ENCODE measurements at places on chromosomes 3 and 15.

GRCh38 chr3:48367201-48367600, 4.8 kb upstream of the FBXW12 start:
- no peak for DNase-seq

DNA sequence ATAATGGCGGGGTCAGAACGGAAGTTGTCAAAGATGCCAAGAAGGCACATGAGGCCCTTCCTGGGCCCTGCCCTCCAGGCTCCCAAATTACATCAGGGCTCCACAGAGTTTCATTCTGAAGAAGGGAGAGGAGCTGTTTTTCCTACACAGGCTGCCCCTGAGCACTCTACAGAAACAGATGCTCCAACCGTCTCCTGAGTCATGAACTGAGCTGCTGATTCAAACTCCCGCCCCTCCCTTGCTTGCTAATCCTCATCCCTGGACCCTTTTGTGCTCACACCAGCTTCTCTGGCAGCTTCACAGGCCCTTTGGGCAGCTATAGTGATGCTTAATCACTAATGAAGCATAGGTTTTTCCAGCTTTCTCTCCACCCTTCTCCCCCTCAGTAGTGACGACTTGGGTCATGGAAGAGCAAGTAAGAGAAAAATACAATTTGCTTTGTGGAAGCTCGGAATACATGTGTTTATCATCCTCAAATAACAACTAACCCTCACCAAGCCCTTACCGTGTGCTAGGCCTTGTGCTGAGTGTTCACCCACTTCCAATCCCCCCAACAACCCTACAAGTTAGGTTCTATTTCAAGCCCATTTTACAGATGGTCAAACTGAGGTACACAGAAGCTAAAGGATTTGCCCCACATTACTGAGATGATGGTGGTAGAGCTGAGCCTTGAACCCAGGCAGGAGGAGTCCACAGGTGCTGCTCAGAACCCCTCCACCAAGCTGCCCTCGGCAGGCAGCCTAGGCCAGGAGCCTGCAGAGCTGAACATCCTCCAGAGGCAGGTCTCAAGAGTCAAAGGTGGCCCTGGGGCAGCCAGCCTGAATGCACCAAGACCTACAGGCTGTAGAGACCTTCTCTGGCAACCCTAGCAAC, 21.9 kb downstream of the MEGF11 start:
- DNase-seq, result no peak

DNA sequence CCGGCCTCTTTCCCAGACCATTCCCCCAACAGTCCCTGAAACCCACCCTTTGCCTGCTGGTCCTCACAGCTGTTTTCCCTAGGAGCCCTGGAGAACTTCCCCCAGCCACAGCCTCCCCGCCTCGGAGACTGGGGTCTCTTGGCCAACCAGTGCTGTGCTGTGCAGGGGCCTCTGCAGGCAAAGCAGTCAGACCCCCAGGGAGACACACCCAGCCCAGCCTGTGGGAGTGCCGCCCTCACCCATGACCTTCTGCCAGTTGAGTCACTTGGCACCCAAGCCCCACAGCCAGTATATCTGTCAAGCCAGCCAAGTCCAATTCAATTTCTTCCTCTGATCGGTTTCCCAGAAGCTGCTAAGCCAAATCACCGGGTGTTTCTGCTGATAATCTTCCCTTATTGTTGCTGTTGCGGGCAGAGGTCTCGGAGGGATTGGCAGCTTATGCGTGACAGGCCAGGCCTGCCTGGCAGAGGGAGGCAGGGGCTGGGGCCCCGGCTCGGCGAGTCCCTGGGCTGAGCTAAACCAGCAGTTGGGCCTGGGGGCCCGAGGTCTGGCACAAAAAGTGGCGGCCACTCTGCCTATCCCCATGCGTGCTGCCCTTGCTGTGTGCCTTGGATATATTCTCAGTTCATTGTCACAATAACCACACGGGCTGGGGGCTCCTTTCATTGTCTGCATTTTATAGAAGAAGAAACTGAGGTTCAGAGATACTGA, 65.6 kb upstream of the SLC6A1 start:
- no peak for DNase-seq

DNA sequence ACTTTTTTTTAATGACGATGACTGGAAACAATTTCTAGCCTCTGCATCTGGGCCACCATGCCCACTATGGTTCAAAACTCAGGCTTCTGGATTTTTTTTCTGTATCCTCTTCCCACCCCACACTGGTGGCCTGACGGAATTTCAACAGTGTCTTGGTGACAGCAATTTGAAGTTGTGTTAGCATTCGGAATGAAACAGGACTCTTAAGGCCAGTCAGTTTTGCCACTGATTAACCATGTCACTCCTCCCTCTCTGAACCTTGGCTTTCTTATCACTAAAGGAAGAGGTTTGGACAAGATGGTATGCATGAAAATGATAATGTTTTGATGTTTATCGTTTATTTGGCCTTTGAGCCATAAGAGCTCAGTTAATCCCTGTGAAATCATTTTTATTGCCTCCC, 41.6 kb upstream of the BDH1 start:
- DNase-seq, result no peak

DNA sequence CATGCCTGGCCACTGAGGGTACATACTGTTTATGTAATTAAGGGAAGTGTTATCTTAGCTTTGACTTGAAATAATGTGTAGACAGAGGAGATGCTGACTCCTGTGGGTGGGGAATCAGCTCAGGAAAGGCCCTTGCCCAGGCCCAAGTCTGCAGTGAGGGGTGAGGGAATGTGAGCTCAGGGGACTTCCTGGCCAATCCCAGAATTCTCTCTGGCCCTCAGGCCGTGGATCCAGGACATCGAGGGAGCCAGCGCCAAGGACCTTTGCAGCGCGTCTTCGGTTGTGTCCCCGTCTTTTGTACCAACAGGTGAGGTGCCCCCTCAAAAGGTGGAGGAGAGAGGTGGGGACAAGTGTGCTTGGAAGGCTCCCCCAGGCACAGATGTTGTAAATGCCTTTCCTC, 6.4 kb downstream of the CIB1 start:
- DNase-seq, result no peak

- no peak for DNase-seq
These were observed 33.9 kb downstream of the MYO5C start for GRCh38 chr15:52261498-52262242.

DNA sequence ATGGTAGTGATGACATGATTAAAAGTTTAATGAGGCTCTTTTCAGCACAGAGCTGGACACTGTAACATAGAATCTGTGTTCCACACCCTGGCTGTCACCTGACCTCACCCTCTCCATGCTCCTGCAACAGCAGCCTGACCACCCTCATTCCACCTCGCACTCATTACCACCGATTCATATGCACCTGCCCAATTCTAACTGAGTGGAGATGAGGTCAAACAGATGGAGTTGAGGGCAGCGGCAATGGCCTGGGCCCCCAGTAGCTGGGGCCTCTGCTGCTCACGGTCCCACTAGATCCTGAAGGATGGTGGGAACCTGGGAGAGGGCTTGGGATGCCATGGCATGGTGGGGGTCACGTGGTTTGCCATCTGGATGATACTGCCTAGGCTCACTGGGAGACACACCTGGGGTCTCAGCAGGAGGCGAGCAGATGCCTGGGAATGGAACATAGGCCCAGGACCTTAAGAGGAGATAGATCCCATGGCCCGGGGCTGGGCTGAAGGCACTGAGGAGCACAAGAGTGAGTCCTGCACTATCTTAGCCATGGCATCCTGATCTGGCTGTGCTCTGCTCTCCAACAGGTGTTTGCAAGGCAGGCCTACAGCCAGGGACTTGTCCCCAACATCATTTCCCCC, 1.3 kb downstream of the SCN5A start:
- no peak for DNase-seq

DNA sequence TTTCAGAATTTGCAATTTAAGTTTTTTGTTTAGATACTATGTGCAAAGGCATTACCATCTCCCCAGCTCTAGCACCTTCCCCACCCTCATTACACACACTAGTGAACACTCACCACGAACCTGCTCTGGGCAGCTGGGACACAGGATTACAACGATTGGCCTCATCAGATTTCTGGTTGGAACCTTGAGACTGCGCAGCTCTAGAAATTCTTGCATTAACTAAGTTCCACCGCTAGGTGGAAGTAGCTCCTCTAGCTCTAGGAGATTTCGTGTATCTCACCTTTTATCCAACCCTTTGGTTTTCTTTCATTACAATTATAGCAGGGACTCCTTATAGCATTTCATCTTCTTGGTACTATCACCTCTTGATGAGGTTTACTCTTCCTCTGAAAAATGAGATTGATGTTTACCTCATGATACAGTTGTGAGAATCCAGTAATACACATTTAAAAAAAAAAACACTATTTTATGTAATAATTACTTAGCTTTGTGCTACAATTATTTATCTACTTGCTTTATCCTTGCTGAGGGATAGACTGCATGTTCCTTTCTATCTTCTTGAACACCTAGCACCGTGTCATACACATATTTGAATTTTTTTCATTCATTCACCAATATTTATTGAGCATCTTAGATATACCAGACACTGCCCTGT, 28.7 kb upstream of the PLOD2 start:
- DNase-seq, result no peak

DNA sequence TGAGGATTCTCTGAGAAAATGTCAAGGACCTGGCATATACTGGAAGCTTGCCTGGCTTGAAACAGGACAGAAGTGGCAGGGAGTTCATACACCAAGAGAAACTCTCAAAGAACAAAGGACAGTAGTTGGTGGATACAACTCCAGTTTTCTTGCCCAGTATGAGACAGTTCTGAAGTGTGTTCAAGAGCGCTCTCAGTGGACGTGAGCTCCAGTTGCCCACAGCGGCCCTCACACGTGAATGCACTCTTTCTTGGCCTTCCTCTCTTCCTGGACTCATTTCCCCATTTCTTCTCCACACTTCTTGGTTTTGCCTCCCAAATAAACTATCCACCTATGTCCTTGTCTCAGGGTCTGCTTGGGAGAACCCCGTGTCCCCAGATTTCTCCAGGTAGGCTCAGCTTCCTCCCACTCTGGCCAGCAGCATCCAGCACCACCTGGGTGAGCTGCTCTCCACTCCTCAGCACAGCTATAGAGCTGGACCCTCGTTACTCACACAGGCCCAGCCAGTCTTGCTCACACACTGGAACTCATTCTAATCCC, 54.5 kb downstream of the DCLK3 start:
- DNase-seq, result no peak

- DNase-seq, result no peak
These were observed 496.1 kb downstream of the SHQ1 start for GRCh38 chr3:72352176-72352575.
